ENCODE measurements at places on chromosomes 5 and 9.

DNA sequence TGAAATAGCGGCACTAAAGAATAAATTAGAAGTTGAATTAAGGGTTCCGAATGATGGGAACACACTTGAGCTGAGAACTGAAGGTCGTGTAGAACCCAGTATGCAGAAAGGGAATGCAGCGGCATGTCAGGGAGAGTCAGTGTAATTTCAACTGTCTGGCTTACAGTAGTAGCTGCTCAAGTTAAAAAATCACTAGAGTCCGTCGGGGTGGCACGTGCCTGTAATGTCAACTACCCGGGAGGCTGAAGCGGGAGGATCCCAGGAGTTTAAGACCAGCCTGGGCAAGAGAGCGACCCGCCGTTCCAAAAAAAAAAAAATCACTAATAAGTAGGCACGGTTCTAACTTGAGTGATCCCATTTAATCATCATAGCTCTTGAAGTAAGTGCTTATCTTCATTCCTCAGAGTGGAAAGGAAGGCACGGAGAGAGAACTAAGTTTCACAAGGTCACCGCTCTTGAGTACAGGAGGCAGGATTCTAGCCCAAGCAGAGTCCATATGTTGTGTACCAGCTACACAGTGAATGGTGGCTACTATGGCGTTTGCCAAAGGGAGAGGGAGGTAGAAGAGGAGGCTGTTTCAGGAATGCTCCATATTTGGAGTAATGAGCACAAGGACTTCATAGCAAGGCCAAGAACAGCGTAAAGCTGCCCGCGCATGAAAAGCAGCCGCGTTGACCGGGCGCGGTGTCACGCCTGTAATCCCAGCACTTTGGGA is 831 bp downstream of the RMRP start:
- no peak for DNase-seq

GRCh38 chr5:334903-335739 is 13.6 kb downstream of the AHRR start:
- no peak for DNase-seq

DNA sequence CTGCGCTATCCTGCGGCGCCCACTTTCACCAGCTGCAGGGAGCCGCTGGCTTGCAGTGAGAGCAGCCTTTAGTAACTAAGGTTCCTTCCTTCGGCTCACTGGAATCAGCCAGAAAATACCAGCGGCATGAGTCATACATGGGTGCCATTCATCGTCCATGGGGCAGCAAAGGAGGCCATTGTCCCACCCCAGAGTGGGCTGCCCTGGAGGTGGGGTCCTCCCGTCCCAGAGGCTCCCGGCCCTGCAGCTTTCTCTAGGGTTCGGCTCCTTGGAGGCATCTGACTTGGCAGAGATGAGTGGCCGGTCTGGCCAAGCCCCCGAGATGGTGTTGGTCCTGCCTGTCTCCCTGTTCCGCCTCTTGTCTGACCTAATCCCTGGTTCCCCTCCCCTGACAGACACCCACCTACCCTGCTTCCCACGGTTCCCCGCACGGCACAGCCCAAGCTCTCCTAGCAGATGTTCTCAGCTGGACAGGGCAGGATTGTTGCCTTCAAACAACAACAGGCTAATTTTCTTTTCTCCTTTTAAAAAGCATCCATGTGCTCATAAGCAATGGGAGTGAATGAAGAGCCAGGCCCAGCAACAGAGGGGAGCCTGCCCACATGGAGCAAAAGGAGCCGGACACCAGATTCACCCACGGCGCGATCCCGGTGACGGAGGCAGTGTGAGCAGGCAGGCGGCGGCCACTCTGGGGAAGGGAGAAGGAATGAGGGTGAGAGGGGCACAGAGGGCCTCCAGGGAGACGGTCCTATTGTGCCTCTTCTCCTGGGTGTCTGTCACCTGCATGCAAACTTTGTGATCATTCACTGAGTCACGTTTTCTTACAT is 97.0 kb upstream of the COL5A1 start:
- no peak for DNase-seq

GRCh38 chr5:1052641-1053390 is 44.2 kb downstream of the NKD2 start:
- peak; percentile 24 for DNase-seq

DNA sequence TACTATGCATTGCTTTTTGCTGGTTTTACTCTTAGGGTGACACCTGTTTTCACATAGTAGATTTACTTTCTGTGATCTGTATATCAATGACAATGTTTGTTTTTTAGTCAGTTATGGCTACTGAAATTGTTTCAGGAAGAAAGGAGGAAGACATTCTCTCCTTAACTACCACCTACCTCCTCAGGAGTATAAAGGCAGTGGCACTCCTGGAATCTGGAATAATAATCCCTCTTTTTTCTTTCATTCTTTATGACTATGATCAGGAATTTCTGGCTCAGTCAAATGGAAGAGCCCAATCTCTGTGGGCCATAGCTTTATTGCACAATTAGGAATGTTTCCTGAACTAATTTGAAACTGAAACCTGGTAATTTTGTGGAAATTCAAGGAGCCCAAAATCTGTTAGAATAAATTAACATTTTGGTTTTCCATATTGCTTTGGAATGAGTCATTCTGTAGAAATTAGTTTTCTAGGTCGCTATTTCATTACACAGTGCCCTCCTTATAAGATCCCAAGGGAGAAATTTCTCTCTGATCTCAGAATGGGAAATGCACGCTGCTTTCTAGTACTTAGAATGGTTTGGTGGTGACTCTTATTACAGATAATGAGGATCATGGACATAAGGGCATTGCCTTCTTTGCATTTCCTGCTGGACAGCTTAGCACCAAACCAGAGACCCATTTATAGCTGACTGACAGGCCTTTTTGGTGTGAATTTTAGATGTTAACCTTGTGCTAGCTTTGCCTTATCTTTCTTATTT is 95.3 kb upstream of the VLDLR start:
- peak; percentile 22 for DNase-seq

- DNase-seq, result peak; percentile 74
Measured at GRCh38 chr9:130186839-130187522, 14.8 kb downstream of the NCS1 start.

- no peak for DNase-seq
Measured at GRCh38 chr9:76676857-76677256, 87.4 kb upstream of the PCA3 start.

GRCh38 chr5:154844809-154845208 is 5.6 kb downstream of the FAXDC2 start:
- DNase-seq, result no peak

GRCh38 chr9:97752274-97752673 is 55.1 kb upstream of the XPA start:
- no peak for DNase-seq

DNA sequence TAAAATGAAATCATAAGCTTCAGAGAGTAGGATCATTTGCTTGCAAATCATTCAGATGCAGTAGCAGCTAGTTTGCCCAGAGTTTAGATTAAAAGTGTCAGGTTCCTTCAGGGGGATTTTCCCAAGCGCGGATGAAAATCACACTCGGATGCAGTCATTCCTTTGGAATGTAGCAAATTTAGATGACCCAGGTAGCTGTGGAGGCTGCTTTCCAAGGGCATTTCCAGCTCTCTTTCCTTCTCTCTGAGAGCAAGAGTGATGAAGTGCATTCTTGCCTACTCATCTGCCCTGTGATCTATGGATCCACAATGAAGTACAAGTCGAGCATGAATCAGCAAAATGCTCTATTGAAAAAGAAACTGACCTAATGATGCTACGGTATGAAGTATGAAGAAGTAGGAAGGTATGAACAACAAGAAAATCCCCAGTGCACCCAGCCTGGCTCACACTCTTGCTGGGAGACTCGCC is 200.2 kb downstream of the PLK2 start:
- DNase-seq, result peak; percentile 71

DNA sequence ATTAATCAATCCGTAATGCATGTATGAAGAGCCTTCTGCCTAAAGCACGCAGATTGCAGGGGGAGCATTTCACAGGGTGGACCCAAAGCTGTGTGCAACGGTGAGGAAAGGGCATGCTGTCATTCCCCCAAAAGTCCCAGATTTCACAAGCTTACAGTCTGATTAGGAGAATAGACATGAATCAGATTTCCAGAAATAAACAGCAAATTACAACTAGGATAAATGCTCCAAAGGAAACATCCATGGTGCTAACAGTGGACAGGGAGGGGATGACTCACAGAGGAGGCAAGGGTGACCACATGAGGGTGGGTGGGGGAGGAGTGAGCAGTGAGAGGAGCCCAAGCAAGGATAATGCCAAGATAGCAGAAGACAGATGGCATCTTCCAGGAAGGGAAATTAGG is 258.4 kb upstream of the TAS2R1 start:
- peak; percentile 86 for DNase-seq

- peak; percentile 80 for DNase-seq
Measured at GRCh38 chr5:32076699-32077695, 97.1 kb downstream of the GOLPH3 start.

GRCh38 chr5:523441-524222 is 617 bp downstream of the SLC9A3 start:
- DNase-seq, result peak; percentile 50

GRCh38 chr9:98515506-98516204 is 193.1 kb downstream of the GABBR2 start:
- DNase-seq, result no peak

GRCh38 chr9:14511452-14511851 is 181.8 kb downstream of the ZDHHC21 start:
- no peak for DNase-seq

GRCh38 chr9:131977109-131977838 is 102.4 kb downstream of the MED27 start:
- no peak for DNase-seq

GRCh38 chr9:130847306-130848217 is 12.5 kb downstream of the ABL1 start:
- DNase-seq, result peak; percentile 99

DNA sequence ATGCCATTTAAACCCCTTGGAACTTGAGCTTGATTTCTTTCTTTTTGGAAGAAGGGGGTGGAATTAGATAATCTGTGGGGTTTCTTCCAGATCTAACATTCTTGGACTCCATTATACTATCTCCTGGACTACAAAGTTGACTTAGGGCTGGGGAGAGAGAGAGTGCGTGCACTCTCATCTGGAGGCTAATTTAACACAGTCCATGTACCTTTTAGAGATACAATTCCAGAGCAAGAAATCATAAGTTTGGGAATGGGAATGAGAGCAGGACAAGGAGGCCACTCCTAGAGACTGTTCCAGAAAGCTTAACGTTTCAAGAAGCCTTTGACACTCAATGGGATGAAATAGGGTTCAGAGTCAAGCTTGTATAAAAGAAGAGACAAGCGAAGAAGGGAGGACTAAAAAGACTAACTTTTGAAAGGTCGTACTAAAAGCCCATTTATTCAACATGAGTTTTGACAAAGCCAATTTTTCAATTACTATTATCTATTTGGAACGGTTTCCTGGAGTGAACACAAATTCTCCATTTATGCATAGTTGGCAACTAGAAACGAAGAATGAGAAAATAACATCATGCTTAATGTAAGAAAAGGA is 83.4 kb downstream of the ACTL7B start:
- no peak for DNase-seq

GRCh38 chr5:1781107-1781506 is 18.5 kb downstream of the MRPL36 start:
- no peak for DNase-seq

DNA sequence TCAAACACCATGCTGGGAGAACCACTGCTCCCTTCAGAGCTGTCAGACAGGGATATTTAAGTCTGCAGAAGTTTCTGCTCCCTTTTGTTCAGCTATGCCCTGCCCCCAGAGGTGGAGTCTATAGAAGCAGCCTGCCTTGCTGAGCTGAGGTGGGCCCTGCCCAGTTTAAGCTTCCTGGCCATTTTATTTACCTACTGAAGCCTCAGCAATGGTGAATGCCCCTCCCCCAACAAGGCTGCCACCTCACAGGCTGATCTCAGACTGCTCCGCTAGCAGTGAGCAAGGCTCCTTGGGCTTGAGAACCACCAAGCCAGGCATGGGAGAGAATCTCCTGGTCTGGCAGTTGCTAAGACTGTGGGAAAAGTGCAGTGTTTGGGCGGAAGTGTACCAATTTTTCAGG is 205.5 kb upstream of the PTGER4 start:
- DNase-seq, result no peak

DNA sequence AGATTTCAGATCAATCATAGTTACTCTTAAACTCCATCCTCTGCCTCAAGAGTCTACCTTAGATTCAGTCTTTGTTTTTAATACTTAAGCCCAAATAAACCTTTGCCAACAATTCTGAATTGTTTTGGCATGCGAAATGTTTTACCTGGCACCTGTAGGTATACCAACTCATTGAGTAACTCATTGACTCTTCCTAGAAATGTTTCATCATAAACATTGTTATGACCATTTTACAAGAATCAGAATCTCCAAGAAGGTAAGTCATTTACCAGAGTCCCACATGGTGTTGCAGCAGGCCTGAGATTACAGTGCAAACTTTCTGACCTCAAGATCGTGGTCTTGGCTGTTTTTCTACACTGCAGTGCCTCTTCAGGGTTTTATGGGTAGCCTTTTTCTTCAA is 750.4 kb downstream of the BRINP1 start:
- DNase-seq, result no peak

GRCh38 chr9:90802386-90802985 is 867 bp downstream of the SYK start:
- no peak for DNase-seq

GRCh38 chr5:69213513-69214215 is 21.0 kb upstream of the CDK7 start:
- DNase-seq, result peak; percentile 73

DNA sequence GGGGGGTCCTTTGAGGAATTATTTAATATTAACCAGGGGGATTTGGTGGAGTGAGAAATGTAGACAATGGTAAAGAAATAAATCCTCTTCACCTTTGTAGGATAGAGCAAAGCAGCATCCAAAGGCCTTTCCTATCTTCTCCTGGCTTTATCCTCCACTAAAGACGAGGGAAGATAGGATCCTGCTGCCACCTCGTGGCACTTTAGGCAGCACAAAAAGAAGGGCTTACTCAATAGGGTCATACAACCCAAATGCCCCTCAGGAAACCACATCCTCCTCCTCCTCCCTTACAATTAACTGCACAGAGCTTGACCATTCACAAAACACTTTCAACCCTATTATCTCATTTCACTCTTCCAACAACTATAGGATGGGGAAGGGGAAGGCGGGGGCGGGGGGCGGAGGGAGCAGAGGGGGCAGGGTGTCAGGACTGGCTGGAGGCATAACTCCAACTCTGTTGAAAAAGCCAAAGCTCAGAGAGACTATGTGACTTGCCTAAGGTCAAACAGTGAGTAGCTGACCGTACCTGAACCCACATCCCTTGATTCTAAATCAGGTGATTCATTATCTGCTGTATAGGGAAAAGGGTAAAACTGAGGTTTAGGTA is 45.4 kb upstream of the MYOT start:
- peak; percentile 49 for DNase-seq

DNA sequence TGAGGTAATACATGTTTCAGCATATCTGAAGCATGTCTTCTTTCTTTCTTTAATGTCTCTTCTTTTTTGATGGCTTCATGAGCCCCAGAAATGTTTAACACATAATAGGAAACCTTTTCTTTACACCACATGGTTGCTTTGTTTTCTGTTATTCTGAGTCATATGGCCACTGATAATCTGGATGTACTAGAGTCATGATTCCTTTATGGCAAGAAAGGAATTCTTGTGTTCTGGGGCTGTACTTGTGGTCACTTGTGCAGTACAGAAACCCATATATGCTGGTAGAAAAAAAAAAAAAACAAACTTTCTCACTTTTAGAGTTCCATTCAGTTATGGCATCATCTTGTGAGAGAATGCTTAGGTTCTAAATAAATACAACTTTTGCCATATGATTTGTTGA is 1669.3 kb upstream of the CDH9 start:
- DNase-seq, result no peak

GRCh38 chr5:57482671-57483106 is at the start of gene ACTBL2:
Gene ACTBL2, minus strand, starts transcription at chr5:57482811. Its CDS starts 104 bp downstream, at chr5:57482707.
- DNase-seq, result peak; percentile 66

All from foreskin fibroblast (primary cell).